ENCODE measurements at places on chromosomes 2 and 18.

DNA sequence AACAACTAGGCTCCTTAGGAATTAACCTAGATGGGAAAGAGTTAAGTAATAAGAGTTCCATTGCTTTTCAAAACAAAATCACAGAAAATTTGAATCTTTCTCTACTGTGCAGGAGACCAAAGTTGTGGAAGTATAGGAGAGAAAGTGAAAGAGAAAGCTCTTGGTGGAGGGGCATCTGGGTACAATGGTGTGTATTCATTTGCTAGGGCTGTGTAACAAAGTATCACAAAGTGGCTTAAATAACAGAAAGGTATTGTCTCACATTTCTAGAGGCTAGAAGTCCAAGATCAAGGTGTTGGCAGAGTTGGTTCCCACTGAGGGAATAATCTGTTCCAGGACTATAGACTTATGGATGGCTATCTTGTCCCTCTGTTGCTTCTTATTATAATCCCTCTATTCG lies 50.5 kb upstream of the GORASP2 start:
- DNase-seq, result no peak

DNA sequence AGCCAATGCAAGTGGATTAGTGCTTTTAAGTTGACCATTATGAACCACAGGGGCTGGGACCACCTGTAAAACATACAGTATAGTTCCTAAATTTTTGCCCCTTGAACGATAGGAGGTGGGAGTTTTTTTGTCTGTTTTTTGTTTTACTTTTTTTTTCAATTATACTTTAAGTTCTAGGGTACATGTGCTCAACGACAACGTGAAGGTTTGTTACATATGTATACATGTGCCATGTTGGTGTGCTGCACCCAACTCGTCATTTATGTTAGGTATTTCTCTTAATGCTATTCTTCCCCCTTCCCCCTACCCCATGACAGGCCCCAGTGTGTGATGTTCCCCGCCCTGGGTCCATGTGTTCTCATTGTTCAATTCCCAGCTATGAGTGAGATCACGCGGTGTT lies 1797.9 kb upstream of the PIK3C3 start:
- DNase-seq, result no peak

DNA sequence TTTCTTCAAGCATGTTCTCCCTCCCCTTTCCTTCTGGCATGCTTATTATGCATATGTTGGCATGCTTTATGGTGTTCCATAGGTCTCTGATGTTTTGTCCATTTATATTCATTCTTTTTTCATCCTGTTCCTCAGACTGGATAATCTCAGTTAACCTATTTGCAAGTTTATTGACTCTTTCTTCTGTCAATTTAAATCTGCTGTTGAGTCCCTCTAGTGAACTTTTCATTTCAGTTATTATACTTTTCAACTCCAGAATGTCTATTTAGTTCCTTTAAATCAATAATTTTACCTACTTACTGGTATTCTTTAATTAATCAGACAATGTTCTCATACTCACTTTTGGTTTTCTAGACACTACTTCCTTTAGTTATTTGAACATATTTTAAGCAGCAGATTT lies 101.2 kb downstream of the GALNT14 start:
- no peak for DNase-seq

DNA sequence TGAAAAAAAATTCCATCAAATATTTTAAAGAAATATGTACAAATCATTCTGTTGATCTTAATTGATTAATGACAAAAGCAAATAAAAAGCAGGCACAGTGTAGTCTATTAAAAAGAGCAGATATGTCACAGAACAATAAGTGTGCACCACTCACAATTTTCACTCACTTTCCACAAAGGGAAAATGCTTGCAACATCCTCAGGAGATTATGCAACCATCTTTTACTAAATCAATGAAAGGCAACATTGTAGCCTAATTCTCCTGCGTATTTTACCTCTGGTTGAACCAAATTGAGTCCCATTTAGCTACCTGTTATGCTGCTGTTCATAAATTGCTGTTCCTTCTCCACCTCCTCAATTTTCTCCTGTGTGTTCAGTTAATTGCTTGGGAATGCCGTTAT lies 1346.8 kb upstream of the PIK3C3 start:
- no peak for DNase-seq

GRCh38 chr2:101692041-101692440 lies 5.5 kb upstream of the MAP4K4 start:
- DNase-seq, result no peak

DNA sequence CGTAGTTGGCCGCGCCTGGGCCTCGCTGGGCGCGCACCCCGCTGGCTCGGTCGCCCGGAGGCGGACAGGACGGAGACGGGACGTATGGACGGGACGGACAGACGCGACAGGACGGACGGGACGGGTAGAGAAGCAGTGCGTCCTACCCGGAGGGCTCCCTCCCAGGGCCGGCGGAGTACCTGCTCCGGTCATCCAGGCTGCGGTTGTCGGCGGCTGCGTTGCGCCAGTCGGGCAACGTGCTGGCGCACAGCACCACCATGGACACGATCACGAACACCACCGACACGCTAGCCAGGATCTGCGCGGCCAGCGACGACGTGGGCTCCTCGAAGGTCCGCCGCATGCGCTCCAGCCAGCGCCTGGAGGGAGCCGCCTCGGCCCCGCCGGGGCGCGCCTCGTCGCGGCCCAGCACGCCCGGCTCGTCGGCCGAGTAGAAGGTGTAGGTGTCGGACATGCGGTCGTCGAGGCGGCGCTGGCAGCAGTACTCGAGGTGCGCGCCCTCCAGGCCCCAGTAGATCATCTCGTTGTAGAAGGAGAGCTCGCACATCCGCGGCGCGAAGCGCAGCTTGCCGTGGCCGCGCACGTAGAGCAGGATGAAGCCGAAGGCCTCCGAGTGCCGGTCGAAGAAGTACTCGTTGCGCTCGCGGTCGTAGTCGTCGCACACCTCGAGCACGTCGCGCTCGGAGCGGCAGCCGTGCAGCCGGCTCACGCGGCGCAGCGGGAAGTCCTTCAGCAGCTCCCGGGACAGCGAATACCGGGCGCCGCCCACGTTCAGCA lies 903 bp downstream of the KCNG3 start:
- DNase-seq, result no peak

GRCh38 chr2:28398101-28398834 lies 5.6 kb downstream of the FOSL2 start:
- peak; percentile 67 for DNase-seq

DNA sequence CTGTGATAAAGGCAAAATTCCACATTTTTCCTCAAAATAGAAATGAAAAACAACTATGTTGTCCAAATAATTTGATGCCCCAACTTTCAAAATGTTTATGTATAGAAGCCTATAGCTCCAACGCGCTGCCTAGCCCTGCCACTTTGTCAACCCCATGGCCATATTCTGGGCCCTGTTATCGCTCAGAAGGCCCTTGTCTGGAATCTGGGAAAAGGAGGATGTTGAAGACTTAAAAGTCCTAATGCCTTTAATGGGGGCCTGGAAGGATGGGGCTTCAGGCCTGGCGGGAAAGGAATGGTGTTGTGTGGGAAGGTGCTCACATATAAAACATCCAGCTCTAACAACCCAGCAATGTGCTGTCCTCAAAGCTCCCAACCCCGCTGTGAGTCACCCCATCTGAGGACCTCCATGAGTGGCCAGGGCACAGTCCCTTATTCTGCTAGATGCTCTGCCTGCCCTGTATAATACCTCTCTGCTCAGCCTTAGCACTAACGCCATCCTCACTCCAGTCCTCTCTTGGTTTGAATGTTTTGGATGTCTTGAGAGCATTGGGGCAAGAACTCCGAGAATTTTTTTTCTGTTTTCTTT lies 86.0 kb downstream of the ACSL3 start:
- DNase-seq, result no peak

DNA sequence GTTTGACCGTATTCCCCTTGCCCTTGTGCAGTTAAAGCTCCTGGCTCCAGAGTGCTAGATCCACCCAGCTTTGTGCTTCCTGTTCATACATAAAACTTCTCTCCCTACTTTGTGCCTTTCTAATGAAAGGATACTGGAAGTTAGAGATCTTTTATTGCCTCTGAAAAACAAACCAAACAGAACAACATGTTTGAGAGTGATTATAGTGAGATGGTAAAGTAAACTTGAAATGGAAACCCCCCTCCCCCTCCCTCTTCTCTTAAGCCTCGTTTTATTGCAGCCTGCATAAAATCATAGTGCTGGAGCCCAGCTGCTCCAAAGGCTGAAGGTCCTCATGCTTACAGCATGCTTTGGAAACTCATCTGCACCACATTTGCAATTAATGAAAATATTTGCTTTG lies 125.1 kb downstream of the TANC1 start:
- DNase-seq, result peak; percentile 76

- peak; percentile 42 for DNase-seq
Observed at GRCh38 chr2:120669121-120669952, 66.3 kb upstream of the GLI2 start.

DNA sequence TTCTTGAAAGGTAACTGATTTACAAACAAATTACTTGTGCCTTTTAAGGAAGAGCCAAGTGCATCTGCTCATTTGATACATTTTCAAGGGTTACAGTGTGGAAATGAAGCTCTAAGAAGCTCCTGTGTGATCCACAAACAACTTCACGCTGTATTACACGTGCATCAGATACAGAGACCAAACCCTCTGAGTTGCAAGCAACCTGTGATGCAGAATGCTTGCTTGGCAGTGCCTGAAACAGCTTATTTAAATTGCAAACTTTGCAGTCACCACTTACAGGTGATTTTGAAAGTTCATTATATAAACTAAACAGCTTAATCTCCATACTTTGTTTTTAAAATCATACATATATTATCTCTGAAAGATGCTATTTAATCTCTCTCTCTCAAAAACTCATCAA lies 50.1 kb downstream of the ZEB2 start:
- DNase-seq, result no peak

DNA sequence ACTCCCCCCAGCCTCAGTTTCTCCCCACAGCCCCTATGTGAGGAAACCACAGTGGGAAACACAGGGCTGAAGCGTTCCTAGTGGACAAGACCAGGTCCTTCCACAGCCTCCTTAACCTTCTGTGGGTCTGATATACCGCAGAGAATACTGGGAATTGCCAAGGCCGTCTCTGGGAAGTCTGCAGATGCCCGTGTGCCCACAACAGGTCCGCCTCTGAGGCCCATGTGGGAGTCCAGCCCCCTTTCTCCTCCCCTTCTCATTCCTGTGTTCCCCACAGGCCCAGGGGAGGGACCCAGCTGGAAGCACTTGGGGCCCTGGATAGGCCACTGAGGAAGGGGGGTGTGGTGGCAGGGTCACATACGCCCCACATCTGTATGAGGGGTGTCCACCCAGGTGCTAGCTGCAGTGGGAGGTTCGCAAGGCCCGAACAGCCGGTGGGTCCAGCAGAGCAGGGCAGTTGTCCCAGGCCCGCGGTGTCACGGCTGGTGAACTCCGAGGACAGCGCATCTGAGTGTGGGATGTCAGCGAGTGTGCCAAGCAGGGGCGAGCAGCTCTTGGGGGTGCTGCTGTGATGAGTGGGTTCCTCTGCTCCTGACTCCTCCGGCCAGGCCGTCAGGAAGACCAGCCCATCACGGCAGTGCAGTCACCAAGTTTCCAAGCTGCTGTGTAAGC lies 2.4 kb upstream of the KCNIP3 start:
- no peak for DNase-seq

- DNase-seq, result no peak
Observed at GRCh38 chr18:79643054-79643984, 36.3 kb upstream of the CTDP1 start.

GRCh38 chr2:62486439-62486765 lies 19.6 kb downstream of the TMEM17 start:
- DNase-seq, result no peak

DNA sequence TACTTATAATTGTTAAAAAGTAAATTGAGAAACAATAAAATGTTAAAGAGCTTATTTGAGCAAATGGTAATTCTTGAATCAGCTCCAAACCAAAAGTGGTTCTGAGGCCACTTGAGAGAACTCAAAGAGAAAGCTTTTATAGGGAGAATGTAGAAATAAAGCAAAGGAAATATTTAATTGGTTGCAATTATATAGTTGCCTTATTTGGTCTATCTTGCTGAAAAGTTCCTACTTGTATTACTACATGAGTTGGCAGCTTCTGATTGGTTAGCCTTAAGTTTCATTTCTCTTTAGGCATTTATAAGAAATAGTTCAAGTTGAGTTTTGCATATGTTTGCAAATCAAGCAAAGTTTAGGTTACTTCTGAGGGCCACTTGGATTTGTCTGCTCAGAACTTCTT lies 38.1 kb downstream of the SCN2A start:
- no peak for DNase-seq

DNA sequence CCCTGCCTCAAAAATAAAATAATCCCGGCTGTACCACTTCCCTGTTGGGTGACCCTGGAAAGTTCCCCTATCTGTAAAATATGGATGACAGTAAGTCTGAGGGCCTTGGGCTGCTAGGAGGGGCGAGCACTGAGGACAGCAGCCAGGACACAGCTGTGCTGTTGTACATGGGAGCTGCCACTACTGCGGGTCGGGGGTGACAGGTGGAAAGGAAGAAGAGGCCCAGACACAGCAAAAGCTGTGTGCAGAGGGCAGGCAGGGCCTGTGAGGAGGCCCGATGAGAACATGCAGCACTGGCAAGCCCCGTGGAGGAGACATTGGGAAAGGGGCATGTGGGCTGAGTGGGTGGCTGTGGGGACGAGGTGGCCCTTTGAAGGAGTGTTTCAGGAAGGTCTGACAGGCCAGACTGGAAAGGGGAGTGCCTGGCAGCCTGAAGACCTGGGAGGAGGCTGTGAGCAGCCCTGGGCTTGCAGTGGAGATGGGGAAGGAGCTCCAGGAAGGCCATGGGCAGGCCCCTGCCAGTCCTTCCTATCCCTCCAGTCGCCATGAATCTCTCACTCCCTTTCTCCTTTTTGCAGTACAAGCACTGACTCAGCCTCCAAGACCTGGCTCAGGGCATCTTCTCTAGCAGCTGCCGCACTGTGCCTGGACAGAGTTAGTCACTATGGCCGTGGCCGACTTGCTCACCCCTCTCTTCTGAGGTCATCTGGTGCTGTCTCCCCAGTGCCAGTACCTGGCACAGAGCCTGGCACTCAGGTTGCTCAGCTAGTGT lies 28.9 kb upstream of the SEMA4C start:
- DNase-seq, result no peak

DNA sequence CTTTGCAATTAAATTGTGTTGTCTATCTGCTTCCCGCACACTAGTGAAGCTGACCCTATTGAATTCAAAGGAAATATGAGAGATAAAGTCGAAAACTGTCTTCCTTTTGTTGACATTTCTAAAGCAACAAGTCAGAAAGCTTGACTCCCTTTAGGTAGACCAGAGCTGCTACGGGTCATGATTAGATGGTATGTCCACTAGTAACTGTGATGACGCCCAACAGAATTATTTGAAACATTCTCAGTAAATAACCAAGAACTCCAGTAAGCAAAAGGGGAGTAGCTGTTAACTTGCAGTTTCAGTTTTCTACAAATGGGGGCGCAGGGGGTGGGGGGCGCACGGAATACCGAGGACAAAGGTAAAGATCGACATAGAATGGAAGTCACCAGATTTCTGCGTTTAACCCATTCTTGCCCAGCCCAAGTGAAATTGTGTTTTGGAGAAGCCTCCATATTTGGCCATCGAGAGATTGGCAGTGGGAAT lies 56.4 kb downstream of the CRIM1 start:
- DNase-seq, result no peak

- DNase-seq, result no peak
Observed at GRCh38 chr2:72111061-72111460, 36.6 kb downstream of the CYP26B1 start.

GRCh38 chr2:119436993-119437772 lies 5.5 kb downstream of the TMEM37 start:
- DNase-seq, result no peak

- DNase-seq, result no peak
Observed at GRCh38 chr2:181105562-181105961, 125.2 kb downstream of the UBE2E3 start.

- DNase-seq, result no peak
Observed at GRCh38 chr2:210198326-210198725, 26.9 kb downstream of the ACADL start.

Measured in renal pelvis (tissue), 12 donors.